Amygdala (tissue), 56 donors: ENCODE measurements at places on chromosomes 1 and 21.

DNA sequence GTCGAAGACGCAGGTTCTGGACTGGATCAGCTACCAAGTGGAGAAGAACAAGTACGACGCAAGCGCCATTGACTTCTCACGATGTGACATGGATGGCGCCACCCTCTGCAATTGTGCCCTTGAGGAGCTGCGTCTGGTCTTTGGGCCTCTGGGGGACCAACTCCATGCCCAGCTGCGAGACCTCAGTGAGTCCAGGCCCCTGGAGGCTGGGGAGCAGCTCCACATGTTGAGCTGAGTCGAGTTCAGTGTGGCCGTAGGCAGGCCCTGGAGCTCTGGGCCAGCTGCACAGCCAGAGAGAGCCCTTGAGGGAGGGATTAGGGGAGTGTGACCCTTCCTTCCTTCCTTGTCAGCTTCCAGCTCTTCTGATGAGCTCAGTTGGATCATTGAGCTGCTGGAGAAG, 1.6 kb downstream of the ELF3 start:
- no peak for DNase-seq

GRCh38 chr1:205858141-205858961, 8.4 kb upstream of the PM20D1 start:
- no peak for DNase-seq

GRCh38 chr1:84107955-84108354, 36.1 kb upstream of the PRKACB start:
- DNase-seq = no peak

DNA sequence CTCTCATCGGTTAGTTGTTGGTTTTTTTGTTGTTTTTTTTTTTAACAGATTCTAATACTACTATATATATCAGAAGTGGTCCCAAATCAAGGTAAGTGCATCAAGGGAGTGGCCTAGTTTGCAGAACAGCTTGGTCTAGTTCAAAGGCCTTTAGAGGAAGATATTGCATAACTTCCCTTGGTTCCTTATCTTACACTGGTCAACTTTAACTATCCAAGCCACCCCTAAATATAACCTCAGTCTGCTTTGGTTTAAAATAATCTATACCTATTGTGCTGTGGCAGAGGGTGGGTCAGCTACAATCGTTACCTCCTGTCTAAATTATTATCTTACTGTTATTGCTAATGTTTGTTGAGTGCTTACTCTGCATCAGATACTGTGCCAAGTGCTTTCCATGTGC, 6.9 kb downstream of the S100A12 start:
- no peak for DNase-seq

- no peak for DNase-seq
Observed at GRCh38 chr1:90919190-90919719, 102.6 kb downstream of the ZNF644 start.
